ENCODE measurements at places on chromosomes 6 and 20. TPM values are rescaled to one million over a fixed set of nuclear protein-coding genes. Genes with fewer than 3 reads are reported as not detected.

DNA sequence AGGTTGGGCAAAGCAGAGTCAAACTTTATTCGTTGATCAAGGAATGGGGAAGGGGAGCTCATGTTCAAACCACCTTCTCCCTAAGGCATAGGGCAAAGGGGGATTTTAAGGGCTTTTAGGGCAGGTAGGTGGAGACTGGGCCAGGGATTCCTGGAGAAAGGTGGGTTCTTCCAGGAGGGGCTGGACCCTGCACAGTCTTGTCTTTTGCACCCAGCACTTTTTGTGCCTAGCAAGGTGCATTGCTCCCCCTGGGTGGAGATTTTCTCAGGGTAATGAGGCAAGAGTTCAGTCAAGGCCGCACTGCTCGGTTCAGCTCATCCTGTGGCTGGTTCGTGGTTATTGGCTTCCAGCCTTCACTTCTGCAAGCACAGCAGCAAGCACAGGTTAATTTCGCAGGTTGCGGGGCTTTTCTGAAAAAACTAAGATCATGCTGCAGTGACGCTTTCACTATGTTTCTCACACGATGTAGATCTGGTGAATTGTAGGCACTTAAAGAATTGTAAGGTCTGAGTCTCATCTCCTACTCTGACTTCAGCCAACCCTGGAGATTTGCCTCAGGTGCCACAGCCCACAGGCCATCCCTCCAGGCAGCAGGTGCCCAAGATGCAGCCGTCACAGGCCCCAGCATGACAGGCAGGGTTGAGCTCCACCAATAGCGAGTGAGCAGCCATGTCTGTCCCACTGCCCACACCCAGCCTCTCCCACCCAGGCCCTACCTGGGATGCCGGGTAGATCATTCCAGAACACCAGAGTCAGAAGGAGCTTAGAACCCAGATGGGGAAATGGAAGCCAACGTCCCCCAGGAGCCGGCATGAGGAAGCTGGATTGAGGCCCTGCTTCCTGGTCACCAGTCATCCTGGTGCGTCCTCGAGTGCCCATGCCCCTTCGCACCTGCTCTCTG lies 37.1 kb downstream of the SUN5 start:
- no peaks in the 10 kb centered on the region for H3K36me3 ChIP-seq
- H3K27me3 ChIP-seq = no peaks in the 10 kb centered on the region
- H3K4me1 ChIP-seq = no peaks in the 10 kb centered on the region

GRCh38 chr6:54238396-54238795 lies 69.8 kb upstream of the TINAG start:
- no peaks in the 10 kb centered on the region for H3K4me1 ChIP-seq
- H3K36me3 ChIP-seq = no peaks in the 10 kb centered on the region
- no peaks in the 10 kb centered on the region for H3K27me3 ChIP-seq
- no peak overlapping the region for H3K4me3 ChIP-seq
- DNase-seq = no peak

- no peak for DNase-seq
- no peaks in the 10 kb centered on the region for H3K36me3 ChIP-seq
- no peaks in the 10 kb centered on the region for H3K4me1 ChIP-seq
- H3K27ac ChIP-seq = no peak overlapping the region
- no peaks in the 10 kb centered on the region for H3K27me3 ChIP-seq
- H3K4me3 ChIP-seq = no peak overlapping the region
These were observed 11.0 kb upstream of the KHDC1L start for GRCh38 chr6:73236144-73236750.

GRCh38 chr6:12815089-12815488 lies 98.5 kb downstream of the PHACTR1 start:
- H3K27me3 ChIP-seq = no peaks in the 10 kb centered on the region
- H3K36me3 ChIP-seq = no peaks in the 10 kb centered on the region
- no peak overlapping the region for H3K27ac ChIP-seq
- no peaks in the 10 kb centered on the region for H3K4me1 ChIP-seq

- peaks cover 13% of the 10 kb centered on the region for H3K27me3 ChIP-seq
- no peak overlapping the region for H3K27ac ChIP-seq
- no peak for DNase-seq
- H3K4me3 ChIP-seq = no peak overlapping the region
- no peaks in the 10 kb centered on the region for H3K4me1 ChIP-seq
- H3K36me3 ChIP-seq = no peaks in the 10 kb centered on the region
These were observed 43.2 kb downstream of the YTHDF1 start for GRCh38 chr20:63172726-63173125.

- no peaks in the 10 kb centered on the region for H3K4me1 ChIP-seq
- no peak overlapping the region for H3K27ac ChIP-seq
- no peak overlapping the region for H3K4me3 ChIP-seq
- no peak for DNase-seq
- peaks cover 13% of the 10 kb centered on the region for H3K36me3 ChIP-seq
These were observed 42.6 kb upstream of the SLA2 start for GRCh38 chr20:36688630-36689029.

DNA sequence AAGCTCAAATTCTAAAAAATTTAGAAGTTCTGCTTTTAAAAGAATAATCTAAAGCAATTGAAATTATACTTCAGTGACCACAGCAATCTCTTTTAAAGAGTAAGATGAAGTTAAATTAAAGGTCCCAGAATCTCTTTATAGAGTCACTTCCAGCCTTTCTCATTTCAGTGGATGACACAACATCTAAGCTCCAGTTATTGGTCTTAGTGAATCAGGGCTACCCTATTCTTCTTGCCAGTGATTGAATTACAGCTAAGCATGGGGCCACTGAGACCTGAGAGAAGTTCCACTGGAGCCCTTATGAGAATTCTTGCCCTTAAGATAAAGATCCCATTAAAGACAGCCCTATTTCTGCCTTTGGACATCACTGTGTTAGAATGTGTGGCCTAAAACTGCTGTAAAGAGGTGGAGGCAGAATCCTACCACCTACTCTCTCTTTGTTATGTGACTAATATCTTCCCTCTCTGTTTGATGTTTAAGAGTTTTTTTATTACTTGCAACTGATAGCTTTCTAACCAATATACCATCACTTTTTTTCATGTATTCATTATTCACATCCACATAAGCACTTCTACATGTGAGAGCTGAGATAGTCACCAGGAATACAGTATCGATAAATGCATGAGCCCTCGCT lies 128.6 kb downstream of the UNC5CL start:
- H3K4me1 ChIP-seq = no peaks in the 10 kb centered on the region
- H3K36me3 ChIP-seq = no peaks in the 10 kb centered on the region
- H3K27ac ChIP-seq = no peak overlapping the region
- no peak overlapping the region for H3K4me3 ChIP-seq
- H3K27me3 ChIP-seq = no peaks in the 10 kb centered on the region
- DNase-seq = no peak

GRCh38 chr6:43962458-43962857 lies 164.8 kb downstream of the MRPL14 start:
- no peaks in the 10 kb centered on the region for H3K36me3 ChIP-seq
- no peaks in the 10 kb centered on the region for H3K4me1 ChIP-seq
- H3K4me3 ChIP-seq = no peak overlapping the region
- H3K27ac ChIP-seq = no peak overlapping the region
- no peak for DNase-seq

- H3K27me3 ChIP-seq = no peaks in the 10 kb centered on the region
- DNase-seq = no peak
- no peak overlapping the region for H3K4me3 ChIP-seq
- no peaks in the 10 kb centered on the region for H3K4me1 ChIP-seq
- H3K27ac ChIP-seq = no peak overlapping the region
These were observed 10.8 kb upstream of the SF3B5 start for GRCh38 chr6:144106206-144106605.

- no peaks in the 10 kb centered on the region for H3K27me3 ChIP-seq
- H3K36me3 ChIP-seq = no peaks in the 10 kb centered on the region
- no peak for DNase-seq
- H3K4me3 ChIP-seq = no peak overlapping the region
- H3K4me1 ChIP-seq = no peaks in the 10 kb centered on the region
- H3K27ac ChIP-seq = no peak overlapping the region
These were observed 5.6 kb downstream of the PPP2R5D start for GRCh38 chr6:42989923-42990322.

DNA sequence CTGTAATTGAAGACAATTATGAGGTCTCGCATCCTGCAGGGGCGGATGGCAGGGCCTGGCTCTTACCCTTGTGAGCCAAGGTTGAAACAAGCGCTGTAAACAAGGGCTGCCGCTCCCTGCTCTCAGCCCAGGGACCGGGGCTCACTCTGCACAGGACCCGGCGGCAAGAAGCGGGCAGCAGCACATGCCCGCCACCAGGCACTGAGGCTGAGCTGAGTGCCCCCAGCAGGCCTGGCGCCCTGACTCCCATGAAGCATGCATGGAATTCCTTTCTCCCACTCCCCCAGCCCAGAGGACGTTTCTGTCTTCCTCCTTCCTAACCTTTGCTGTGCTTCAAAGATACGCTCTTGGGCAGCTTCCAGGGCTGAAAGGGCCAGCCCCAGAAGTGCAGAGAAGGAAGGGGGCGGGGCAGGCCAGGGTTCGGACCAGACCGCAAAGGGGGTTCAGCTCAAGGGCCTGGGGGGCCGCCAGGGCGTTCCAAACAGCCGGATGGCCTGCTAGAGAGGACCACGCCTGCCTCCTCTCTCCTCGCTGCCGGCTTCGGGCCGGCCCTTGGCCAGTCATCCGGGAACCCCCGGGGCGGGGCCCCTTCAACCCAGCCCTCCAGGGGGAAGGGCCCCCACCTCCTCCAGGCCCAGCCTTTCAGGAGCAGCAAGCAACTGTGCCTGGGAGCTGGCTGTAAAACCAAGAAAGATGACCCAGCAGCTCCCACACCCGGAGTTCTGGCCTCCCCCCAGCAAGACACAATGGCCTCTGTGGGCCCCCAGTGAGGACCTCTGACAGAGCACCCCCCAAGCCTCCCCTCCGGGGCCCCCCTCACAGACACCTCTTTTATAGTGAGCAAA lies 109.9 kb downstream of the NOL4L start:
- peak; percentile 79 for DNase-seq
- H3K36me3 ChIP-seq = no peaks in the 10 kb centered on the region
- no peak overlapping the region for H3K4me3 ChIP-seq
- no peaks in the 10 kb centered on the region for H3K4me1 ChIP-seq

DNA sequence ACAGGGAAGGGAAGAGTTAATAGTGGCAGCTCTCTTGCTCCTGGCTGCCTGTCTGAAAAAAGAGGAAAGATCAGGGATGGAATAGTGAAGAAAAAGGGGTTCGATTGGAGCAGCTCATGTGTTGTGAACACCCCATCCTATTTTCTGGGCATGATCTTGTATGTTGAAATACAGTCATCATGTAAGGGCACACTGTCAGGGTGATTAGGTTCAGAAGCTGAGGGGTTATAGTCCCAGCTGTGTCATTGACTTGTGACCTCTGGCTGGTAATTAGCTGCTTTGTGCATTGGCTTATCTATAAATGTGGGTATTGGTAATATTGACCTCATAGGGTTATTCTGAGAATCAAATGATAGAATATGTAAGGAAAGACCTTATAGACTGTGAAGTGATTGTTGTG lies 30.1 kb downstream of the PHF20 start:
- no peaks in the 10 kb centered on the region for H3K27me3 ChIP-seq
- H3K4me3 ChIP-seq = no peak overlapping the region
- no peak for DNase-seq
- H3K4me1 ChIP-seq = no peaks in the 10 kb centered on the region

DNA sequence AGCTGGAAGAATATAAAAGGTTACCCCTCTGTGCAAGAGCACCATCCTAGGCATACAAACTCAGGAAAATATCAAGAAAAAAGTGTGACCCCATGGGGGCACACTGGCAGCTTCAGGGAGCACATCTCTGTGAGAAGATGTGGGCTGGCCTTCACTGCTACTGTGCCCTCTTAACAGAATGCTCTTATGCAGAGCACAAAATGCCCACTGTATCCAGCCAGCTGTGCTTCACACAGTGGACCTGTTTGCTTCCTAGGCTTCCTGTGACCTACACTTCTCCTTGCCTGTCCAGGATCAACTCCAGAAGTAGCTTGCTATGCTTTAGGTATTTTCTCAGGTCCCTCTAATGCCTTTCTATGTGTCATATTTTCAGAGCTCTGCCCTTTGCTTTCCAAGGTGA lies 380.2 kb upstream of the MMS22L start:
- H3K36me3 ChIP-seq = no peaks in the 10 kb centered on the region
- no peak overlapping the region for H3K4me3 ChIP-seq
- no peaks in the 10 kb centered on the region for H3K4me1 ChIP-seq
- H3K27me3 ChIP-seq = no peaks in the 10 kb centered on the region
- no peak overlapping the region for H3K27ac ChIP-seq
- no peak for DNase-seq

Gene ID4
- 0.46 TPM for total RNA-seq

Gene DZANK1
- 0.25 TPM for total RNA-seq

Gene UST
- 0.78 TPM for total RNA-seq

Gene ASIP
- total RNA-seq = not detected

Gene RNGTT
- total RNA-seq = 11.2 TPM

Gene RPRD1B
- total RNA-seq = 153 TPM

Gene NRSN2
- total RNA-seq = 1.6 TPM

Gene DIDO1
- 20.5 TPM for total RNA-seq

Gene C20orf144
- not detected for total RNA-seq

Gene ZNF512B
- total RNA-seq = 14.0 TPM

Gene RBM24
- 0.16 TPM for total RNA-seq

Gene RGS17
- not detected for total RNA-seq

Gene PTPRT
- 0.51 TPM for total RNA-seq
